ENCODE measurements at places on chromosomes 1 and 21.
A peak's percentile ranks its signal among the peaks of the same experiment; 100 is the strongest.

DNA sequence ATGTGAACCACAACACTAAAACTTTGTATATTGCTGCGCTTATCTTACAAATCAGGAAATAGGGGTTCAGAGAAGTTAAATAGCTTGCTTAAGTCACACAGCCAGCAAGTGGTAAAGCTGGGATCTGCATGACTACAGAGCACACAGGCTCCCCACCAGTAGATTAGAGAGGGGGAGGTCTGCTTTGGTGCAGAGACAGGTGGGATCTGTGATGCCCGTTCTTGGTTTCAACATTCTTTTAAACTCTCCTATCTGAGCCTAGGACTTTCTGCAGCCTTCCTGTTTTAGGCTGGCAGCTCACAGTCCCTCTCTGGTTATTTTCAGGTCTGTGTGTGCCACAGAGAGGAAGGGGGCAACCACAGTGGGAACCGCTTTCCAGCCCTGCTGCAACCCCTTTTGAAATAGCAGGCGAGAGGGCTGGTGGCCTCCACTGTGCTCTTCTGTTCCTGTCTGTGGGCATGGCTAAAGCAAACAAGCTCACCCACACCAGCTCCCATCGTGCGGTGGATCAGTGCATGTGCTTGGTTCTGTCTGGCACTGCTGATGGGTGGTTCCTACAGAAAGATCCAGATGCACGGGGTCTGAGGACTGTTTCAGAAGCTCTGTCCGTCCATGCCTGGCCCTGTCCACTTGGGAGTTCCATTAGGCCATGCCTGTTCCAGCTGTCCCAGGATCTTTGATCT is 1.7 kb upstream of the IL6R start:
- DNase-seq: no peak

DNA sequence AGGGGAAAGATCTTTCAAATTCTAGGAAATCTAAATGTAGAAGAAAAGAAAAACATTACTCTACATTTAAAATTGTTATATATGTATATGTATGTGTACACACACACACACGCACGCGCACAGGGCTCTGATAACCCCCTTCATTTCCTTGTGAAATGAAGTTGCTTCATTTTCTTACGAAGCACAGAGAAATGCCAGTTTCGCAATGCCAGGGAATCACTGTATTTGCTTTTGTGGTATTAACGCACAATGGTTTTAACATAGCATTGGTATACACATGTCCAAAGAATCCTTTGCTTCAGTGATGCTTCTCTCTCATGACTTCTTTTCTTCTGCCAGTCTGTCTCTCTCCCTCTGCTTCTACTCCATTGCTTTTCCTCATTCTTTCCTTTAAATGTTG is 8.4 kb upstream of the DDAH1 start:
- no peak for DNase-seq

DNA sequence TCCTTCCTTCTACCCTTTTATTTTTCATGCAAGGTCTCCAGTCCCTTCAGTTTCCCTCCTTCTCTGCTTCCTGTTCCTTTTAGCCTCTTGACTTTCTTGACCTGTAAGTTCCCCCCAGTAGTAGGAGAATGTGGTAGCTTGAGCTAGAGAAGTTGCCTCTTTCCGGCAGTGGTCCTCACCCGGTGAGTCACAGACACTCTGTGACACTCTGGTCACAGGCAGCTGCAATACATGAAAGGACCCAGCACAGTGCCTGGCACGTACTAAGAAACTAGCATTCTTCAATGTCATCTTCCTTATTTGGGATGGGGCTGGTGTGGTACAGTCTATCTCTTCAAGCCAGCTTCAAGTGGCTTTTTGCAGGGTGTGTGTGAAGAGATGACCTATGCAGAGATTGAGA is 16.0 kb downstream of the PFKFB2 start:
- no peak for DNase-seq

DNA sequence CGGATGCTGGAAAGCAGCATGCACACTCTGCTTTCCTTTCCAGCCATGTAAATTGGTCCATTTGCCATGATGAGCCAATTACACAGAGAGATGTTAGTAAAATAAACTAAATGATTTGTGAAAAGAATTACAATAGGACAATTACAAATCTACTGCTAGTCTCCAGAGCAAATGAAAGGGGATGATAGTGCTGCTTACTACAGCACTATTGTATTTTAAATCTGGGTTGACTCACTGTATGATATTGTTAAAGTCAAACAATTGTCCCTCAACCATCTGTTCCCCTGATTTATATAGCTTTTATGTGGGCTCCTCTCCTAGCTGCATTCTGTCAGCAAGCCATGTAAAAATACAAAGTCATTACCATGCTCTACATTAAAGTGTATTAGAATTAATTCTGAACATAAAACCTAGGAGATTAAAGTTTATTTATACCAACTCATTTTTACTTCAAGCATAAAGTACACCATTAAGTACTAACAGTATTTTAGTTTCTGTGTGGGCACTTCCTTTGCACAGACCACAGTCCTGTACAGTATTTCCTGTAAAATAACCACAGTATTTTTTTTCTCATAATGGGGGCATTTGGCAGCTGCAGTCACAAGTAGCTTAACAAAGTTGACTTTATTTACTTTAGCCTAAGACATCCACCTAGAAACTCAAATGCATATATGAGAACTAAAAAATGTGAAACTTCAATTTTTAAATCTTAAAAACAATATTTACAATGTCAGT is 135.8 kb downstream of the VAV3 start:
- no peak for DNase-seq

DNA sequence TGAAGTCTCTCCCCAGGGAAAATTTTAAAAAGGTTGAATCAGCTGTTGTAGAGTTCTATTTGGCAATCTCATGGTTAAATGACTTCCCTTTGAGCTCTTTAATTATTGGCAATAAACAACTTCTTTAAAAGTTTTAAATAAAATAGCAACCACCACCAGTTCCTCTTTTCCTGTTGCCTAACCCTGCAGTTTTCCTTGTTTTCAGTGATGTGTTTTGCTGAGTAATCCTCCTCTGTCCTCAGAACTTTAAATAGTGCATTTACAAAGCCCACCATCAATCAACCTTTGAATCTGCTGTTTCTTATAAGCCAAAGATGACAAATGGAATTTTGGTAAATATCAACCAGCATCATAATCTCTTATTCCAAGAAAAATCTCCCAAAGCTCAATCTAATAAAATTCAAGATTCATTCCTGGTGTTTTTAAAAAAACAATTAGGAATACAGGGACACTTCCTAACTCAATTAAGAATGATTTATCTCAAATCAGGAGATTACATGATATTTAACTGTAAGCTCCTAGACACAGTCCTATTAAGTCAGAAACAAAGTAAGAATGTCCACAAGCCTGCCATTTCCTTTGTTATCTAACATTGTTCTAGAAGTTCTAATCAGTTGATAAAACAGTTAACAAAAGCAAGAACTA is 14.8 kb downstream of the AVPR1B start:
- DNase-seq: no peak

GRCh38 chr1:165487921-165488320 is 43.0 kb upstream of the RXRG start:
- DNase-seq: no peak

DNA sequence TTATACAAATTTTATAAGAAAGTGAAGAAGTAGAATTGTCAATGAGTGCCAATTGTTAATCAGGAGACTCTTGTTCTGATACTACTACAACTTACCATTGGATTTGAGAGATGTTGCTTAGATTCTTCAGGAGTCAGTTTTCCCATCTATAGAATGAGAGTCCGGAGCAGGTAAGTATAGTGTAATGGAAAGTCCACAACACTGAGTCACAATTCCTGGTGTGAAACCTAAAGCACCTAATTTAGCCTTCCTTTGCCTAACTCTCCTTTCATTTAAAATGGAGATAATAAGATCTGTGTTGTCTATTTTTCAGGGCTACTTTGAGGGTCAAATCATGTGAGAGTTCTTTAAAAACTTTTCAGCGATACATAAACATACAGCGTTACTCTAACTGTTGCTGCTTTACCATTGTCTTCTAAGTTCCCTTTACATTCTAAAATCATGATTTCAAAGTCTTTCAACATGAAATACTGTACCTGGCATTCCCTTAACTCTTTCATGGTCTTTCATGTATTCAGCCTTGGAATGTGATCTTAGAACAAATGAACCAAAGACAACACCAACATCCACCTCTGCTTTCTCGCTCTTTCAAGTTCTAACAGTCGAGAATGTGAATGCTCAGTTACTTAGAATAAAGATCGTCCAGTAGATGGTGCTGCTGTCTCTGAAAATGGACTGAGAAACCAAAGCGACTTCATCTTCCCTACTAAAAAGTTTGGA is 90.9 kb downstream of the SLC30A10 start:
- DNase-seq: peak; percentile 40

DNA sequence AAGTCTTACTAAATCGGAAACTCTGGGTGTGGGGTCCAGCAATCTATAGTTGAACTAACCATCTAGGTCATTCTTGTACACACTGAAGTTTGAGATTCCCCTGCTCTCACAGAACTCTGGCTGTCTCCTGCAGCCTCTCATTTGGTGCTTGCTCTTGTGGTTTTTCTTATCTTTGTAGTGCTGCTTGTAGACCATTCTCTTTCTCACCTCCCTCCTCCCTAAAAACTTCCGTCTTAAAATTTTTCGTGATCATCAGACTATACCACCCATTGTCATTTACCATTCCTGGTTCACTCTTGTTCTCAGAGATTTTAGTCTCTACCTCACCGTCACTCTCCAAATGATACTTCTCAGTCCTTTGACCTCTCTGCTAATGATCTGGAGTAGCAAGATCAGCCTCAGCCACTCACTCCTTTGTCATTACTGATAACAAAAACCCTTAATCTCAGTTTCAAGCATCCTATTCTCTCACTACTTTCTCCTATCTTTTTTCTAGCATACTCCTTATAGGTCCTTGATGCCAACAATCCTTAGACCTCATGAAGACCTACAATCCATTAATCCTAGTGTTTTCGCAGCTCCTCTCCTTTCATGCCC is 13.0 kb upstream of the EPHX4 start:
- DNase-seq: no peak

DNA sequence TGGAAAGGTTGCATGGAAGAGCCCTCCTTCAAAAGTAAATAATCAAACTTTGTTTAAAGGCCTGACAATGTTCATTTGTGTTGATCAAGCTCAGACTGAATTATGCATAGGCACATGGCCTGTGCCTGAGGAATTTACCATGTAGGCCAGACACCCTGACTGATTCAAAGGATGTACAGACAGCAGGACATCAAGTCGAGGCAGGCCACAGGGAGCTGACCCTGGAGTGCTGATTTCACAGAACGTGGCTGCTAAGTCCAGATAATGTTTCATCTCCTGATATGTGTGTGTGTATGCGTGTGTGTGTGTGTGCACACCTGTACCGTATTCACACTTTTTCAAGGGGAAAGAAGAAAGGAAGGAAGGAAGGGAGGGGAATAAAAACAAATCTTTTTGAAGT is 34.1 kb downstream of the NAV1 start:
- DNase-seq: no peak

DNA sequence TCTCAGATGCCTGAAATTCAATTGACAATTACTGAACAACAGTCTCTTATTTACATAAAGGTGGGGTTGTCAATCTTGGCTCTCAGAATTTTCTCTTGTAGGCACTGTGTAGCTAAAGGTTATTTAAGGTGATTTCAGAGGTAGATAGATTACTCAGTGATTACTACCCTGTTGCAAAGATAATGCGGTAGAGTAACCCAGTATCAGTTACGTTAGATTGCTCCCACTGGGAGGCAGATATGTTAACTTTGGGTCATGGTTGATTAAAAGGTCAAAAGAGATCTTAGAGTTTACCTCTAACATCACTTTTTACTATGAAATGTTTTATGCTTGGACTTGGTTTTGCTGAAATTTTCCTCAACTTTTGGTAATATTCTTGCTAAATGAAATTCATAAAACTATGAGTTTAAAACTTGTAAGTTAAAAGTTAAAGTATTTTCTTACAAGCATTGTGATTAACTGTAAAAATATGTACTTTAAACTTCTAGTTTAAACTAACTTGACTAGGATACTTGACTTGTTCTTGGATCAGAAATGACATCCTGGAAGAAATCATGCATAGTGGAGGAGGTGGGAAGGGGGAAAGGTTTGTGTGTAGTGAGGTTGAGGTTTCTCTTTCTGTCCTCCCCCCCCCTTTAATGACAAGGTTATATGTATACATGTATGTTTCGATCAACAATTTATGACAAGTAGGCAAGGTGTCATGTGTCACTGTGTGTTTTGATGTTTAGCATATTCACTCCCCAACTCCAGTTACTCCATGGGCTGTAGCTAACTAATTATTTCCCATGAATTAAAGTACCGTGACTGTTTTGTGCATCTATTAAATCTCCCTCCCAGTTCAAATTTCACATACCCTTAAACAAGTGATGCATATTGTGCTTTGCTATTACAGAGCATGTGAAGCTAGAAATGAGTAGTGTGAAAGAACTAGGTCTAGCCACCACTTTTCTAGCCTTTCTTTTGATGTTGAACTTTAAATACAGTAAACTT is 2.9 kb downstream of the LAMC1 start:
- no peak for DNase-seq

DNA sequence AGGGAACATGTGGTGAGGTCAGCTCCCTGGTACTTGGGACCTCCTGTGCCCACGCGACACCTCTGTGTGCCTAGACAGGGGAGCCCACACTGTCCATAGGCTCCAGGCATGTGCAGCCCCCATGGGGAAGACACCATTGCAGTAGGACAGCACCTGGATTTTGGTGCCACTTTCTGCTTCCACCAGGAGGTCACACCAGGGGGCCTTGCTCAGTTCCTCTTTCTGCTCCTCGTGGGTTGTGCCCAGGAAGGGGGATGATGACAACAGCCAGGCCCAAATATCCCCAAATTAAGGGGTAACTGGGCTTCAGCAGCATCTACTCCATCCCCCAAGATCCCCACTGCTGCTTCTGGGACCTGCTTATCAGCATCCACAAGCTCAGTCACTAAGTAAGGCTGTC is 358.2 kb upstream of the KAZN start:
- no peak for DNase-seq

DNA sequence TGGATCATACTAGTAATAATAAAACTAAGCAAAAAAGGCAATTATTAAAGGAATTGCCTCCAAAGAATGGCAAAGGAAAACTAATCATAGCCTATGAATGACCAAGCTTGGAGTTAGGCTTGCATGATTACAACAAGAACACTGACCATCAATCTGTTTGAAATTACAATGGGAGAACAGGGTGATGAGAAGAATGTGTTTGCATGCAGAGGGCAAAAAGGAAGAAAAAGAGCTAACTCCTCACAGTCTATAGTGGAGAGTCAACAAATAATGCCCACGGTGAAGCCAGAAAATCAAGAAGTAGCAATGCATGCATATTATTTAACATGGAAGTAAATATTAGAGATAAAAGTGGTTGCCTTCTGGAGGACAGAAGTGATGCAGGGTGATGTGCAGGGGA is 71.8 kb downstream of the COLGALT2 start:
- DNase-seq: no peak

DNA sequence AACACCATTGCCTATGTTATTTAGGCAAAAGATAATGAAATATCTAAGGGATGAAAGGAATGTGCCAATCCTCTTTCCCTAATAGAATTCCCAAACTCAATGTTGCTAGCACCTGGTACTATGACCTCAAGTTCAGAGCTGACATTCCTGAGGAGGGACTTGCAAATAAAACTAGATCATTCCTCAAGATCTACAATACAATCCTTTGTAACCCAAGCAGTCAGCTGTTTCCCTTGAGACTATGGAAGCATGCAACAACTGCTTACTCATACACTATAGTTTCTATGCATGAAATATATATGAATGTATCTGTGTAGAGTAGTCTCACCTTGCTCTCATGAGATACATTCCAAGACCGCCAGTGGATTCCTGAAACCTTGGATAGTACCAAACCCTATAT is 65.0 kb downstream of the ABL2 start:
- DNase-seq: no peak

GRCh38 chr1:110591956-110592355 is 14.2 kb downstream of the KCNA2 start:
- no peak for DNase-seq

- no peak for DNase-seq
Measured at GRCh38 chr1:23448846-23449245, 24.3 kb upstream of the TCEA3 start.

Data from D721Med (cell line).